EH (cell line): ENCODE measurements at places on chromosomes 1 and 21.
A peak's percentile ranks its signal among the peaks of the same experiment; 100 is the strongest.

DNA sequence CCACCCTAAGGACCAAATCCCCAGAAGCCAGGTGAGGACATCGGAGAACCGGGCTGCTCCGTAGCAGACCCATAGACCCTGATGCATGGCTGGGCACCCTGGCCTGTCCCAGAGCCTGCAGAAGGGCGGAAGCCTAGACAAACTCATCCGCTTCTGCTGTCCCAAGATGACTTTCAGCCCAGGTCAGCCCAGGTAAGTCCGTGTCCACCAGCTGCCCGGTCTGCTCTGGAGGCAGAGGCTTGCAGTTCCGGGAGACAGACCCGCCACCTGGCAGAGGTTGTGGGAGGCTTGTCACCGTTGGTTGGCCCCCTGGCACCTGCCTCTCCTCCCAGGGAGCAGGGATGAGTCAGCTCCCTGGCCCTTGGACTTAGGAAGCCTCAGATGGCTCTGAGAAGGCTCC is 22.8 kb upstream of the POFUT2 start:
- no peak for DNase-seq

DNA sequence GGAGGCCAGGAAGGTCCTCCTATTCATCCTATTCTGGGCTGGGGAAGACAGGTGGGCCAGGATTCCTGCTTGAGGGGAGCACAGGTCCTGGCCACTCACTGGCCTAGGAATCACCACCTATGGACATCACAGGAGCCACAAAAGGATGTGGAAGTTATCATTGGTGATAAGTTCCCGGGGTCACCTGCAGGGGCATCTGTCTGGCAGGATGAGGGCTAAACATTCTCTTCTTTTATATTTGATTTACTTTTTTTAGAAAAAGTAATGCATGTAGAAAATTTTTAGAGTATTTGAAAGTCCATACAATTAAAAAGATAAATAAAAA is 33.2 kb upstream of the KIAA0040 start:
- DNase-seq: no peak

DNA sequence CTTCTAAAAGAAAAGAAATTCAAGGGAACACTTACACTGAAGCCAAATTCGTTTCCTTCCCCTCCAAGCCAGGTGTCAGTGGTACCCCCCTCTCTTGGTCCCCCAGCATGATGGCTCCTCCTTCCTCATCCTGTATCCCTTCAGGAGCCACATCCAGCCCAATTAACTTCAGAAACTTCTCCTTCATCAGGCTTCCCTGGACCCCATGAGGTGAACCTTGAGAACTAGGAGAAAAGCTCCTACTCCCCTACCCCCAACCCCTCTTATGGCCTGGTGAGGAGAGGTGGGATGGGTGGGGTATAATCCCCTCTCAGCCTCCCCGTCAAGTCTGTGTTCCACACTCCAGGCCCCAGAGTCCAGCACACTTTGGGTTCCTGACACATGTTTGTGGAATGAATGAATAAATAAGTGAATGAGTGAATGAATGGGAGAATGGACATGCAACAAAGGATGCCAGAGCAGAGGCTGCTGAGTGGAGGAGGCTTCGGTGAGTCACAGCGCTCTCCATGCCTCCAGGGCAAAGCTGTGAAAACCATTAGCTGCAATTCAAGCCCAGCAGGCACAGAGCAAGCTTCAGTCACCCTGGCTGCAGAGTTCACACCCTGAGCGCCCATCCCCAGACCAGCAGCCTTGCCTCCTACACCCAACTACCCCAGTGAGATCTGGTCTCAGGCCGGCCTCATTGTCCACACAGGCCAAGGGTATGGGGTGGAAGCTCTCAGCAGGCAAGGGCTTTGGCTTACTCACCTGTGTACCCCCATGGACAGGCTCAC is 43.8 kb downstream of the BATF3 start:
- peak; percentile 96 for DNase-seq

GRCh38 chr1:228081578-228082213 is 812 bp upstream of the ARF1 start:
- peak; percentile 23 for DNase-seq

- DNase-seq: peak; percentile 66
Measured at GRCh38 chr1:70072231-70072751, 133.1 kb downstream of the LRRC40 start.

- no peak for DNase-seq
Measured at GRCh38 chr1:100229681-100230443, 19.8 kb downstream of the DBT start.

- no peak for DNase-seq
Measured at GRCh38 chr1:107123741-107124140, 17.1 kb upstream of the NTNG1 start.

DNA sequence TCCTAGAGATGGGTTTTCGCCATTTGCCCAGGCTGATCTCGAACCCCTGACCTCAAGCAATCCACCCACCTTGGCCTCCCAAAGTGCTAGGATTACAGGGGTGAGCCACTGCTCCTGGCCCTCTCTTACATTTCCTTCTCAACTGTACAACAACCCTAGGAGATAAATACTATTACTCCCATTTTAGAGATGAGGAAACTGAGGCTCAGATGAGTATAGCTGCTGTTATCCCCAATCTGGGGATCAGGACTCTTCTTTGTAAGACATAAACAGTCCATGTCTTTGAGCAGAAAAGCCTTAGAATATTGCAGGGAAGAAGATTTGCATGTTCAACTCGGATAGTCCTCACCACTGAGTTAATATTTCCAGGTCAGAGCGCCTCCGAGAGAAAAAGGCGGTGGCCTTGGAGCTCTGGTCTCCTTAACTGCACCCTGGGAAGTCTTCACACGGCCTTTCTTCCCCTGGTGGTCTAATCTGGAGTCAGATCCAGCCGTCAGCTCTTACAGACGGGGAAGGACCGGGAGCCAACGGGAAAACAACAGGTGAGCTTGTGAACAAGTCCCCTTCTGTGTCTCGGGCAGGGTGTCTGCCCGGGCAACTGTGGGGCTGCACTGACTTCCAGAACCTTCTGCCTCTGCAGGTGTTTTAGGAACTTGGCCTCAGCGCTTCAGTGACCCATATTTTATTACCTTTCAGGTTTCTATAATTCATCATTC is 5.9 kb upstream of the OLIG1 start:
- no peak for DNase-seq

DNA sequence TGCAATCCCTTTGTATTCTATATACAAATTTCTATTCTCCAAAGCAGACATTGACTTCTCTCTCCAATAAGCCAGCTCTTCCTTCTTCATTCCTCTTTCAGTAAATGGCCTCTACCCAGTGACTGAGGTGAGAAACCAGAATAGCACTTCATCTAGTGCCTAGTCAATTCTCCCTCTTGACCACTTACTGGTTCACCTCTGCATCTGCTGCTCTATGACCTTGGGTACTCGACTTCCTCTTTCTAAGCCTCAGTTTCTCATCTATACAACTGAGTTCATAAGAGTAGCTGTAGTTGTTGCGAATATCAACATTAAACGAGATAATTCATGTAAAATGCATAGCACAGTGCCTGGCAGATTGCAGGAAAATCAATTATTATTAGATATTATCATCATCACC is 12.4 kb downstream of the LYST start:
- no peak for DNase-seq

GRCh38 chr1:211580303-211580687 is 1.3 kb upstream of the SLC30A1 start:
- DNase-seq: no peak

GRCh38 chr1:97925151-97925550 is 4.3 kb upstream of the DPYD start:
- peak; percentile 65 for DNase-seq

GRCh38 chr1:44067266-44068250 is 36.3 kb upstream of the SLC6A9 start:
- DNase-seq: no peak

DNA sequence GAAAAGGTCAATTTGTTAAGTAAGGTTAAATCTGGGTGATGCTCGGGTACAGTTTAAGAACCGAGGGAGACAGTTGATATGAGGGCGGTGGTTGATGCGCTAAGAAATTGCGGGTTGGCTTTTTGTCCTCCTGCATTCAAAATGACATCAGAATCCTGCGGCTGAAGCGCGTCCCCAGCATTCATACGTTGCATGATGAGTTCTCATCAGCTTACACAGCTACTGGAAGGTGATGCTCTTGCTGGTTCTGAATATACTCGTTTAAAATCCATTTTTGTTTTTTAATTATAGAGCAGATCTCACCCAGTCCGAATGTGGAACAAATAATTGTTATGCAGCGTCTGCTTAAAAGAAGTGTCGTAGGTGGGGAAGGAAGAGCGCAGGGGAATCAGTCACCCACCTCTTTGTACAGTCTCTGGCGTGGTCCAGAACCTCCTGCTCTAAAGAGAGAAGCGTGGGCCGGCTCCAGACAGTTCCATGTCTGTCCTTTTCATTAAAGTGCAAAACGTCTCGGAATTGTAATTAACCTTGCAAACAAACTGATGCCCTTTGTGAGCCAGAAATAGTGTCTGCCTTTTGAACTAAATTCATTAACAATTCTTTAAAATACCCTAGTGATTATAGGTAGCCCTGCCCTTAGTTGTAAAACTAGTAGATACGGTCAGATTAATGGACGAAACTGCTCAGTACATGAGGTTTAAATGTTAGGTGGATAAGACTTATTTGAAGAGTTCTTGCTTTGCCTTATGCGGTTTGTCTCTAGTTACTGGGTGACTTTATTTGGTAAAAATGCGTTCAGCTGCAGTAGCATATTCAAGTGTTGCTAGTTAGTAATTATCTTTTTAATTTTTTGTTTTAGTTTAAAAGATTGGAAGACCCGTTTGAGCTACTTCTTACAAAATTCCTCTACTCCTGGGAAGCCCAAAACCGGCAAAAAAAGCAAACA is 741 bp downstream of the RGS2 start:
- peak; percentile 64 for DNase-seq

- no peak for DNase-seq
Measured at GRCh38 chr1:19429611-19430010, 55.7 kb downstream of the CAPZB start.

- DNase-seq: no peak
Measured at GRCh38 chr1:16204216-16204615, 8.2 kb downstream of the ARHGEF19 start.

DNA sequence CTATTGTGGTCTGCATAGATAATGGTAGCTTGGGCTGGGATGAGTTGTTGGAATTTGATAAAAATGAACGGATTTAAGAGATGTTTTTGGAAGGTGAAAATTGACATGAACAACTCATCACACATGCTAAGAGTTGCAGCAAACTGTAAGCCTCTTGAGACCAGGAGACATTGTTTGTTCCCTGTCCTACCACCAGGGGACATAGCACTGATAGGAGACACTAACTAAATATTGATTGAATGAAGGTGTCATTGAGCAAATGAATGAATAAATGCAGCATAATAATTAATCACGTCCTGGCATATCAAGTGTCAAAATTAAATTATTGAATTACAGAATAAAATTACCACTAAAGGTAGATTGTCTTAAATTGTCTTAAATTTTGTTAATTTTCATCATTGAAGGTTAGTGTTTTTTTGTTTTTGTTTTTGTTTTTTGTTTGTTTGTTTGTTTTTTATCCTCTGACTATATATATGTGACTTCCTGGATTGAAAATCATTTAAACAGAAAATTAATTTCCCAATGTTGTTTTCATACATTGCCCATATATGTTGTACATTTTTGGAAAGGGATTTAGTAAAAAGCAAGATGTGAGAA is 285.3 kb upstream of the C1orf105 start:
- DNase-seq: no peak

- no peak for DNase-seq
Measured at GRCh38 chr21:32112195-32112594, 166.7 kb downstream of the MIS18A start.

DNA sequence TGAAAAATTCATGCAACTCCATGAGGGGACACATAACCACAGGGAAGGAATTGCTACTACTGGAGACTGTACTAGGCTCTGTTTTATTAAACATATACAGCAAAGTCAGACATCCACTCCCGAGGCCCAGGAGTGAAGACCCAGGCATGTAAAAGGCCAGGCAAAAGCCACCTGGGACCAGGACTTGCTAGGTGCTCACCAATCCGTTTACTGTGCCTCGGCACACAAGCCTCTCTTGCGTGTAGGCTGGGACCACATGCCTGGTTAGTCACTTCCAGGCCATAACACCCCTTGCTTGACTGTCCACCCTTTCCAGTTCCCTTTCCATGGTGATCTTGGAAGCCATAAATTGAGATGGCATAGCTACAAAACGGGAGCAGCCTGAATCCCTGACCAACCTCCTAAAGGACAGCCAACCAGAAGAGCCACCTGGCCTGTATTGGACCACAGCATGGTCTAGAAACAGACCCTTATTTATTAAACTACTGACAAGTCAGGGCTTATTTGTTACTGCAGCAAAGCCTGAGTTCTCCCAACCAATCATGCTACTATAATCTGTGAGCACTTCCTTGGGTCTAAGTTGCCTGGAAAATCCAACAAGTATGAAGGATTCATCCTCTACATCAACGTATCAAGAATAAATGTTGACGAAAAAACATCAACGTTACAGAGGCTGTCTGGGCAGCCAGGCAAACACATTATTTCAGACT is 39.7 kb downstream of the URB1 start:
- DNase-seq: no peak

GRCh38 chr1:183583466-183583865 is 6.8 kb downstream of the NCF2 start:
- no peak for DNase-seq

- DNase-seq: no peak
Measured at GRCh38 chr1:14875524-14876509, 277.3 kb downstream of the KAZN start.

GRCh38 chr21:44702973-44703730 is 6.2 kb downstream of the KRTAP10-12 start:
- no peak for DNase-seq

GRCh38 chr1:18417316-18418269 is 63.1 kb upstream of the KLHDC7A start:
- no peak for DNase-seq

DNA sequence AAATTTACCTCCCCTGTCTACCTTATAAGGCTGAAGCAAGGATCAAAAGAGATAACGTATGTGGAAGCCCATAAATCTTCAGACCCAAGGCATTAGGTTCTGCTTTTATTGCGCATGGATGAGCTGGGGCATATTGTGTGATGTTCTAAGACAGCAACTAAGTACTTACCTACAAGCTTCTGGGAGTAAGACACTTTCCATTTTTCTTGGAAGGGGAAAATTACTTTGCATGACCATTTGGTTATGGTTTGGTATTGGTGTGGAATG is 21.1 kb downstream of the LMOD1 start:
- DNase-seq: no peak

GRCh38 chr1:106615473-106615872 is 441.0 kb upstream of the PRMT6 start:
- no peak for DNase-seq

DNA sequence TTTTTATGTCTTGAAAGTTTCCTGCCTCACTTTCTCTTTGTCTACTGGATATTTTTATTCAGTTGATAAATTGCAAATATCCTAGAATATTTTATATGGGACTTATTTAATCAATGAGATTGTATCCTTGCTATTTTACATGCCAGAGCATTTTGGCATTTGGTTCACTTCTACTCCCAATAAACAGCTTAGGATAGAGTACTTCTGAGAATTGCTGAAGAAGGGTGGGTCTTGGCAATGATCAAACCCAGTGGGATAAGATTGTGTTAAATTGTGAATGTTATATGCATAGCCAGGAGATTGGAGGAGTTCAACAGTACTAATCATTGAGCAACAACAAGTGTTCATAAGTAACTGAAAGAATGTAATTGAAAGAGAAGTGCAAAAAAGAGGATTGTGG is 60.1 kb downstream of the SDCCAG8 start:
- no peak for DNase-seq

GRCh38 chr1:16101623-16102022 is 28.2 kb upstream of the FAM131C start:
- peak; percentile 43 for DNase-seq
